GF-D8 (cell line): ENCODE measurements at places on chromosomes 6 and 20.

GRCh38 chr6:90434094-90434493 is 137.5 kb upstream of the BACH2 start:
- DNase-seq: no peak

GRCh38 chr20:50711113-50711825 is 19.9 kb upstream of the RIPOR3 start:
- no peak for DNase-seq

- no peak for DNase-seq
Measured at GRCh38 chr6:156752666-156753301, 24.4 kb upstream of the ARID1B start.

DNA sequence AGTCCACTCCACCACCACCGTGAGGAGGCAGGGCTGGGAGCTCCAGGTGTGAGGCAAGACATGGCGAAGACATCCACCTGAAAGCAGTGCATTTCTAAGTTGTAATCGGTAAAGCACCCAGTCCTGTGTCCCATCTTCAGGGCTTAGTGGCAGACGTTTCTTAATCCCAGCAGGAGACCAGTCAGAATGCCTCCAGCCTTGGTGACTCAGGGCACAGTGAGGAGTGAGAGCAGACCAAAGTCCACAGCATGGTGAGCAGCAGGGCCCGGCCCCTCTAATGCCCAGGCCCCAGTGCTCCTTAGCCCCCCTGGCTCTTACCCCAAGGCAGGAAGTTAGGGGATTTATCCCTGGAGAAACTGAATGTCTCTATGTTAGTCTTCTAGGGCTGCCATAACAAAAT is 183.9 kb downstream of the SYNDIG1 start:
- DNase-seq: no peak

GRCh38 chr6:127824061-127824460 is 76.8 kb downstream of the THEMIS start:
- DNase-seq: no peak

- no peak for DNase-seq
Measured at GRCh38 chr6:143337201-143337949, 113.1 kb downstream of the ADAT2 start.

DNA sequence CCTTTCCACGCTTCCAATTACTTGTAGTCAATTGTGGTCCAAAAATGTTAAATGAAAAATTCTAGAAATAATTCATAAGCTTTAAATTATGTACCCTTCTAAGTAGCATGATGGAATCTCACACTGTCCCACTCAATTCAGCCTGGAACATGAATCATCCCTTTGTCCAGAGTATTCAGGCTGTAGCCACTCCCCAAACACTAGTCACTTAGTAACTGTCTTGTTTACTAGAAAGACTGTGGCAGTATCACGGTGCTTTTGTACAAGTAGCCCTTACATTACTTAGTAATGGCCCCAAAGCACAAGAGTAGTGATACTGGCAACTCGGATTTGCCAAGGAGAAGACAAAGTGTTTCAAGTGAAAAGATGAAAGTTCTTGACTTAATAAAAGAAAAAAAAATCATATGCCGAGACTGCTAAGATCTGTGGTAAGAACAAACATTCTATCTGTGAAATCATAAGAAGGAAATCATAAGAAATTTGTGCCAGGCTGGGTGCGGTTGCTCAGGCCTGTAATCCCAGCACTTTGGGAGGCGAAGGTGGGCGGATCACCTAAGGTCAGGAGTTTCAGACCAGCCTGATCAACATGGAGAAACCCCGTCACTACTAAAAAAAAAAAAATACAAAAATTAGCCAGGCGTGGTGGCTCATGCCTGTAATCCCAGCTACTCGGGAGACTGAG is 168.5 kb upstream of the SIM1 start:
- no peak for DNase-seq

GRCh38 chr20:7195704-7196103 is 428.2 kb downstream of the BMP2 start:
- no peak for DNase-seq

DNA sequence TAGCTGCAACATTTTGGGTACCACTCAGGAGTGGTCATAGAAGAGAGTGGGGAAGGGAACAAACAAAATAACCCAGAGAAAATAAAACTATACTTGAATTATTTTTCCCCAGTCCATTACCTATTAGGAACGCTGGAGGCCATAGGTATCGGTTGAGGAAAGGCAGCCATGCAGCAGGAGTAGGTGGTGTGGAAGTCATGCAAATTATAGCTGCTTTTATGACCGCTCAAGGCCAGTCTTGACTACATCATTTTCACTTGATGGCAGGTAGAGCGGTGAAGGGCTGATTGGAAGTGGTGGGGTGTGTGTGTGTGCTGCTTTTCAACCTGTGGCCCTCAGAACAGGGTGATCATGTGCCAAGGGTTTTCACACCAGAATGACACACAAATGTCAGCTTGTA is 36.5 kb upstream of the KIF13A start:
- DNase-seq: no peak

DNA sequence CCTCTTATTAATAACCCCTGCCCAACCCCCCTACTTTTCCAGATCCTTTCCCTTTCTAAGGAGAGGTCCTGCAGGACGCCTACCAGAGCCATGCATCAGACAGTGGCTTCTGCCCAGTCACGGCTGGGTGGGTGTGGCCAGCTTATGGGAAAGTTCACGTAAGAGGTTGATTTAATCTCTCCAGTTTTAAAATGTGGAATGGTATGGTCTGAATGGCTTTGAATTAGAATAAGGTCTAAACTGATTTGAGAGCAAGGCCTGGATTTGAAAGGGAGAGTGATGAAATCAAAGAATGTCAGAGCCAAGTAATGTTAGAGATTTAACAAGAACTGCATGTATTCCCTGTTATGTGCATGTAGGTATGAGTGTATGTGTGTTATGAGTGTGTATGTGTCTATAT is 275.7 kb downstream of the PAX1 start:
- no peak for DNase-seq

DNA sequence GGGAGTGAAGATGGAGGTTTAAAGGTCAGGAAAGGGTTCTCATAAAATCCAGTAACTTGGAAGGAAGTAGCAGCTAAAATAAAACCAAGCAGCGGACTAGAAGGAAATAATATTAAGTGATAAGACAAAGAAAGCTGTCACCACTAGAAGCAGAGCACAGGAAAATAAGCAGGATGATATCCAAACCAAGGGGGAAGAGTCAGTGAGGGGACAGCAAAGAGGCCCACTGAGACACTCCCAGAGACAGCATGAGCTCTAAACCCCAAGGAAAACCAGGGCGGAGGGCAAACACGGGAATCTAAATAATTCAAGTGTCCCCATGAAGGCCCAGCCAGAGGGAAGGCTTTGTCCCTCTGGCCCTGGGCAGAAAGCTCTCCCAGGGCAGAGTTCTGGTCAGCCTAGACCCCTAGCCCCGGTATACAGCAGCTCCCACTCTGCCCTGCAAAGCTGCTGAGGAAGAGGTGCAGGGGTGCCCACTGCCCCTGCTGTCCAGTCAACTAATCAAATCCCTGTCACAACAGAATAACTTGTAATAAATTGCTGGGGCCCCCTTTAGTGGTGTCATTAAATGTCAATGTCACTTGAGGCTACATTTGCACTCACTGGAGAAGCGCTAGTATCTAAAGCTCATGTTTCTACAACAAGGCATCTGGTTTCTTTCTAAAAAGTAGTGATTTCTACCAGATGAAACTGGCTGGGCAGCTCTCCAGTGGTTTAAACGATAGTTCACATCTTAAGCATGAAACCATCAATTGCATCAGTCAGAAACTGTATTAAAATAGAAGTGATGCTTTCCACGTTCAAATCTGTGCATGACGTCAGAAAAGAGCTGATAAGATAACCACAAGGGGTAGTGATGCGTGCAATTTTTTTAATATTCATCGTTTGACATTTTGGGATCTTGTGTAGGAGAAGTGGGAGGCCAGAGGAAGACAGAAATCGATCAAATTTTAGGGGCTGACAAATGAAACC is 13.6 kb downstream of the PDE10A start:
- DNase-seq: no peak

DNA sequence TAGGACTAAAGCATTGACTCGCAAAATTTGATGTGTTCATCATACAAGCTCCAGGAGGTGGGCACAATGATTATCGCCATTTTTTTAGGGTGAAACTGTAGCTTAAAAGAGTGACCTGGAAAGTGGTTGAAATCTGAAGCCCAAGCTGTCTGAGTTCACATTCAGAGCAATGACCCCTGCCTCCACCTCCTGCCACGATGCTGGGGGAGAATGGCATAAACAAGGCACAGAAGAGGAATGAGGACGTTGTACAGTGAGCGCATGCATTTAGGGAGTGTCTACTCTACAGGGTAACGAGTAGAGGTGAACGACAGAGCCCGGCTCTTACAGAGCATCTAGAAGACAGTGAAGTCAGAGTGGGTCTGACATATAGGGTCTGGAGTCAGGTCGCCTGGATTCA is 37.2 kb downstream of the CNKSR3 start:
- DNase-seq: no peak
